ENCODE measurements at places on chromosomes 7 and 10.

GRCh38 chr10:49285232-49285631, 13.7 kb upstream of the C10orf71 start:
- DNase-seq, result no peak

DNA sequence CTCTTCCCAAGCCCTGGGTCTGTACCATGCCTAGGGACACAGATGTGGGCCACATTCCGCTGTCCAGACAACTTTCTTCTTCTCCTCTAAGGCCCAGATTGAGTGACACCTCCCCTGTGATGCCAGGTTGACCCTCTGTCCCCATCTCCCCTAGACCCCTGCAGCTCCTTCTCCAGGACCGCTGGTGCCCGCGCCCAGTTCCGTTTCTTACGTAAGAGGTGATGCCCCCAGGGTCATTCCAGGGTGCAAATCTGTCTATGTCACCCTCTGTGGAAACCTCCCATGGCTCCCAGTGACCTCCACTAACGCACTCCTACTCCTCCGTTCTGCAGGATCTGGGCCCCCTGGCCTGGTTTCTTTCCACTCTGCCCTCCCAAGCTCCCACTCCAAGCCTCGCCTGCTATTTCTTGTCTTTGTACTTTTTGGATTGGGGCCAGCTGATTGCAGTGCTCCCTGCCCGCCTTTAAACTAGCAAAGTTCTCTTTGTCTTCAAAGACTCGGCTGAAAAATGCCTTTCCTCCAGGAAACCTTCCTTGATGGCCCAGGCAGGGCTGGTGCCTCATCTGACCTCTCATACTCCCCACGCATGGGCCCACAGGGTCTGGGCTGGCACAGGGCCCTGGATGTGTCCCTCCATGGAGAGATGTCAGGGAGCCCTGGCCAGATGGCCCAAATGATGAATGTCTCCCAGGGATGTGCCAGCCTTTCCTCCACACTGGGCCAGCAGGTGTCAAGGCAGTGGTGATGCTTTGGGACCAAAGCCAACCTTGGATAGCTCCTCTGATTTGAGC, 21.3 kb upstream of the ELN start:
- no peak for DNase-seq

DNA sequence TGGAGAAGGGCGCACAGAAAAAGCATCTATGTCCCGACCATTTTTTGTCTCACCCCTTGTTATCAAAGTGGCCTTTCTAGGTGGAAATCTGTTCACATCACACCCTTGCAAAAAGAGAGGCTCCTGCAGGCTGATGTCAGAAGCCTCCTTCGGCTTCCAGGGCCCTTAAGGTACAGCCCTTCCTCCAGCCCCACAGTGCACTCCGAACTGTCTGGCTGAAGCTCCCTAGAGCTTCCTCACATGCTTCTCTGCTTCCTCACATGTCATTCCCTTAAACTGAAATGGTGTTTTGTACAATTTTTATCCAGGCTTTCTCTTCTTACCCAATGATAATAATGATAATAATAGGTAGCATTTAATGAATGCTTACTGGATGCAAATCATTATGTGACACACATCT, 210.3 kb downstream of the INHBA start:
- no peak for DNase-seq

DNA sequence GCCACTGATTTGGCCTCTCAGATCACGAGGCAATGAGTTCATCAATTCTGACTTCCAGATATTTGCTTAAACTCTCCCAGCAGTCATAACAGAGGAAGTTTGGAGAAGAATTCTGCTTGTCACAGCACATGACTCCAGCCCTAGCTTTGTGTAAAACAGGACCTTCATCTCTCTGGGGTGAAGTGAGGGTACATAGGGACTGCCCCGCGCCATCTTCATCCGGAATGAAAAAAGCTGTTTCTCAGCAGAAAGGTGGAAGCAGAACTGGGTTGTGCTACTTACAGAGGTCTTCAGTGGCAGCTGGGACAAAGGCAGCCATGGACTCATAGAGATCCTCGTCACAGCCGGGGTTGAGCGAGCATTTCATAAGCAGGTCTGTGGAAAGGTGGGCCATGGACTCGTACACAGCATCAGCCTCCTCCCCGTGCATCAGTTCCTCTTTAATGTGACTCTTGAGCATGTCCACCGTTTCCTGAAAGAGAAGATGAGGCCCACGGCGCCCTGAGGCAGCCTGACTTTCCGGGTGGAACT, 58.4 kb upstream of the TM9SF3 start:
- no peak for DNase-seq

DNA sequence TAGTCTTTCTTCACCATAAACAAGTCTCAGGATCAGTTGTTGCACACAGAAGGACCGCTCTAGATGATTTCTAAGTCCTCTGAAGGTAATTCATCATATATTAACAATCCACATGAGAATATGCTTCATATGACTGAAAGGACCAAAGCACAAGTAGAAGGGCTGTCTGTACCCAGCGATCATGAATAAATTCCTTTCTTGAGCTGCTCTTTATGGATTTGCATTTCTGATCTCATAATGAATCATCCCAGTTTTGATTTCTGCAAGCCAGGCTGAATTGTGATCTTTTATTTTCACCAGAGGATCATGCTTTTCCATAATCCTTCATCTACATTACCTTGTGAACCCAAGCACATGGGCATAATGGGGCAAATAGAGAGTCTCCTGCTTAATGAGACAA, 675.6 kb downstream of the MAGI2 start:
- no peak for DNase-seq

DNA sequence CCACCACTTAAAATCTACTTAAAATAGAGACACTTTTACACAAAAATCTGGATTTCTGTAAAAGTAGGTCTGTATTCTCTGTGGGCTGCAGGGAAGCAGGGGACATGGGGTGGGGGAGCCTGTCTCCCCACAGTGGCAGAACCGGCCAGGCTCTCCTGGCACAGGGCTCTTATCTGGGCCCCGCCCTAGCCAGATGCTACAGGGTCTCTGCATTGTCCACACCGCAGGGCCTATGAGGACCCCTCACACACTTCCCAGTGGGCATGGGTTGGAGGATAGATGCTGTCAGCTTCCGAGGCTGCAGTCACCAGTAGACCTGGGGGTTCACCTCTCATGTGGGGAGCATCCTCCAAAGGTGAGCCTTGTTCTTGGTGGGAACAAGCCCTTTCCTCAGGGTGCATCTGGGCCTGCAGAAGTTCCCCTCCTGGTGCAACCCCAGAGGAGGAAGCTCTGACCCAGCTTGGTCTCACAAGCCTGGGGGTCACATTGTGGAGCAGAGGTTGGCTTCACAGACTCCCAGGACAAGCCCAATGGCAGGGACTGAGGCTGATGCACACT, 15.4 kb upstream of the MYL7 start:
- DNase-seq, result no peak

- no peak for DNase-seq
Observed at GRCh38 chr7:80134115-80134535, 506 bp upstream of the GNAI1 start.

GRCh38 chr10:36349445-36350078, 707.5 kb upstream of the FZD8 start:
- DNase-seq, result no peak

DNA sequence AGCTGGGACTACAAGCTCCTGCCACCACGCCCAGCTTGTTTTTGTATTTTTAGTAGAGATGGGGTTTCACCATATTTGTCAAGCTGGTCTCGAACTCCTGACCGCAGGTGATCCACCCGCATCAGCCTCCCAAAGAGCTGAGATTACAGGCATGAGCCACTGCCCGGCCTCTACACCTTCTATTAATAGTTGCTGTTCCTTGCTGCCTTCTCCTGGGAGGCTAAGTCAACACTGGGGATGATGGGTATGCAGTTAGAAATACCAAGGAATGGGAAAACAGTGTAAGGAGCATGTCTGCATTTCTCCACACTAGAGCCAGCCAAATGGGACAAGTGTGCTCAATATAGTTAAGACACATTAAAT, 97.3 kb upstream of the PDLIM1 start:
- no peak for DNase-seq

DNA sequence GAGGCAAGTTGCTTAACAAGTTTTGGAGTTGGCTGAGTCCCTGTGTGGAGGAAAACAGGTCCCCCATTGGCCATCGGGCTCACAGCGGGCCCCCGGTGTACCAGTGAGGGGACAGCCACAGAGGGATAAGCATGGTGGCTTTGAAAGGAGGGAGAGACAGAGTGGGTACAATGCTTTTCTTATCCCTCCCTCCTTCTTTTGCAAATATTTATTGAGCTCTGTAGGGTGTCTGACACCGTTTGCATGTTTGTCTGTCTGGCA, 2.8 kb downstream of the HTRA1 start:
- DNase-seq, result no peak

DNA sequence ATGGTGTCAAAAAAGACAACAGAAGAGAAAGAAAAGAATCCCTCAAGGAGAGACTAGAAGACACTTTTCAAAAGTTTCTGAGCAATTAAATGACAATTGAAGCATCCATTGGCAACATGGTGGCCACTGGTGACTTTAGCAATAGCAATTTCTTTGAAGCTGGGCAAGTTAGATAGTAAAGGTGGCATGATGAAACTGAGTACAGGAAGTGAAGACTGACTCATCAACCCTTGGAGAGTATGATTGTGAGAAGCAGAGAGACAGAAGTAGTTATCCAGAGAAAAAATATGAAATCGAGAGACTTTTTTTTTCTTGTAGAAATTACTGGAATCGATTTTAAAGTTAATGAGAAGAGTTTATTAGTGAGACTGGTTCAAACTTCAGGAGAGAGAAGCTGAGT, 52.5 kb downstream of the DGKB start:
- DNase-seq, result no peak

- DNase-seq, result peak; percentile 64
Observed at GRCh38 chr7:43721193-43721806, 8.0 kb downstream of the COA1 start.

GRCh38 chr7:118590107-118590506, 365.6 kb downstream of the ANKRD7 start:
- DNase-seq, result peak; percentile 47

GRCh38 chr7:130914554-130915294, 180.7 kb upstream of the KLF14 start:
- DNase-seq, result no peak

DNA sequence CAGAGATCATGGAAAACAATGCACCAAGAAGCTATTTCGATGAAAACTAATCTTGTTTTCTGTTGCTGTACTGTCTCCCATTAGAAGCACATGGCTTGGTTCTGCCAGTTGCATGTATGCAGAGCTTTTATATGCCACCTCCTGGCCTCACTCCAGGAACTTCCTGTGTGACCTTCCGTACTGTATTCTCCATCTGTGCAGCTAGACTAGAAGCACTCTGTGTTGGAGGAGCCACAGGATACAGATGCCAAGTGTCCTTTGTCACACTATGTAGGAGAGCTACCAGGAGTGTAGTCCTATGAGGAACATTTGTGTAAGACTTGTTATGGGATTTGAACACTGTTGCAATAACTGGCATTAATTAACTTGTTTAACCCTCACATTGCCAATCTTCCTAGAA, 503.5 kb upstream of the TPK1 start:
- DNase-seq, result no peak

GRCh38 chr7:4196121-4196819, 485.8 kb upstream of the FOXK1 start:
- DNase-seq, result no peak

DNA sequence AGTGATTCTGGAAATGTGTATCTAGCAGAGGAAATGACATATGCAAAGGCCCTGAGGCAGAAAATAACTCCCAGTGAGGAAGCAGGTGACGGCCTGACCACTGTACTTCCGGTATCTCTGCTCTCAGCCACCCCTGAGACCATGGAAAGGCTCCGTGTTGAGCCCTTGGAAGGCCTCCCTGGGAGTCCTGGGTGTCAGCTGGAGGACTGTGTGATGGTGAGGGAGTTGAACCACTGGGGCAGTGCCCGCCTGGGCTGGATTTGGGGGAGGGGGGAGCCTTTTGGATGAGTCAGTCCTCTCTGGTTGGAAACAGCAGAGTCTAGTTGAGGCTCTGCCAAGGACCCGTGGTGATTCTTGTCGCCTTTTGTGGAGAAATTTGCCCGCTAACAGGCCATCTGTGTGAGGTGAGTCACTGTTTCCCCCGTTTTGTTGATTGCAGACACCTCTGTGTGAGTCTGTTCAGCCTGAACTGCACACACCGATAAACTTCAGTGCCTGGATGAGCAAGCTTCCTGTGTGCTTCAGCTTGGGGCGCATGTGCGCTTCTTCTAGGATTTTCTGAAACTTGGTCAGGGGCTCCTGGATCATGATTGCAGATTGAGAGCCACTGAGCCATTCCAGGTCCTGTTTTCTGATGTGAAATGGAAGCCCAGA, 98.6 kb downstream of the GRK5 start:
- peak; percentile 99 for DNase-seq

- DNase-seq, result no peak
Observed at GRCh38 chr10:10609379-10609955, 408.2 kb upstream of the CELF2 start.

- DNase-seq, result no peak
Observed at GRCh38 chr7:1843921-1844335, 173.9 kb downstream of the ELFN1 start.

DNA sequence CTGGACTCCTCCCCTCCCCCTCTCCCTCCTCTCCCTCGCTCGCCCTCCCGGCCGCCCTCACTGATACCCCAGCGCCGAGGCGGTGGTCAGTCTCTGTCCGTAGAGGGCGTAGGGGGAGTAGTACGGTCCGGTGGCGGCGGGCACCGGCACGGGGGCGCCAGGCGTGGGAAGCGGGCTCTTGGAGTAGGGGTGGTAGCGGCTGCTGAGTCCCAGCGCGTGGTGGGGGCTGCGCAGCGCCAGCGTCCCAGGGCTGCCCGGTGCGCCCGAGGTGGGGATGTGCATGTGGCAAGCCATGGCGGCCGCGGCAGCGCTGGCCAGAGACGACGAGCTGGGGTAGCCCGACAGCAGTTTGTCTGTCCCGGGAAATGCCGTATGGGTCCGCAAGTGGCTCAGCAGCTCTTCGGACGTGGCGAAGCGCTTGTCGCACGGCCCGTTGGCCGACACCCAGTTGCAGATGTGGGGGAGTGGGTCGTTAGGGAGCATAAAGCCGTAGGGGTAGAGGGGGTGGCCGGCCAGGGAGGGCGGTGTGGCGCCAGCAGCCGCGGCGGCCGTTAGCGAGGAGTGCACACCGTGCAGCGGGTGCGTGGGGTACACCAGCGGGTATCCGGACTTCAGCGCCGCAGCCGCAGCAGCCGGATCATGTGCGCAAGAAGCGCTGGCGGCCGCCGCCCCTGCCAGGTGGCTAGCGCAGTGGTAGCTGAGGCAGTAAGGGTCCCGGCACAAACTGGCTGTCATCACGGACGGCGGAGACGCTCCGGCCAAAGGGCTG, 2.7 kb downstream of the ZNF503 start:
- no peak for DNase-seq

DNA sequence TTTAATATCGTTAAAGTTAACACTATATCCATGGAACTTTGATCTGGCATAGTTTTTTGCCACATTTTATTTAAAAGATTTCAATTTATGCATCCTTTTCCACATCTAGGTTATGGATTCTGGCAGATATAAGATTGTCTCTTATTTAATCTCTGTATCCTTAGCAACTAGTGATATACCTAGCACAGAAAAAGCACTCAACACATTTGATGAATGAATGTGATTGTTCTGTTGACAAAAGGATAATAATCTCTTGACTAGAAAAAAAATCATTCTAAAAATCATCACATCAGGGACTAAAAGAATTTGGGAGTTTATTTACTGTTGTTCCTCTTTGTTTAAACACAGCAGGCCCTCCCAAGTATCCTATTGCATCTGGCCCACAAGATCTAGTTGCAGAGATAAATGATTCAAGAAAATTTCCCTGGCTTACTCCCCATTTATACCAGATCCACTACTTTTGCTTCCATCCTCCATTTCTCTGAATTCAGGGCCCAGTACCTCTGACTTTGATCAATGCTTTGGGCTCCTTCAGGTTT, 84.0 kb upstream of the C1GALT1 start:
- DNase-seq, result no peak
